ENCODE measurements at places on chromosomes 12 and 14.

DNA sequence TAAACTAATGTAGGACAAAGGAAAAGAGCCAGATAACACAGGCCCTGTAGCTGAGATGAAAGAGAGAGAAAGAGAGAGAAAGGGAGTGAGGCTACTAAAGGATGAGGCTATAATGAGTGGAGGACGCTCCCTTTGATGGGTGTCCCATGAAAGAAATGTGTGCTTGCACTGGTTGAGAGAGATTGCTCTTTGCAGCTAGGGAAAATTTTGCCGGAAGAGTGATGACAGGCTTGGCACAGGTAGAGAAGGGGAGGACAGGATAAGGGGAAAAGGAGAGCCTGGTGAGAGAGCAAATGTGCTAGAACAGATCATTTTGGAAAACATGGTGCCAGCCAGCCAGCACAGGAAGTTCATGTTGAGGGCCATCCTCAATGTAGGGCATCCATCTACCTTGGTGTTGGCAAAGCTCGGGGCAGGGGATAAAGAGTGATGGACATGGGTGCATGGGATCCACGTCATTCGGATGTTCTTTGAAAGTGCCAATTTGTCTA, 248.6 kb downstream of the BTG1 start:
- no peak for DNase-seq

- DNase-seq, result no peak
Observed at GRCh38 chr14:52370406-52370935, 56.4 kb downstream of the PTGER2 start.

- no peak for DNase-seq
Observed at GRCh38 chr12:127311720-127312364, 955.1 kb upstream of the TMEM132C start.

DNA sequence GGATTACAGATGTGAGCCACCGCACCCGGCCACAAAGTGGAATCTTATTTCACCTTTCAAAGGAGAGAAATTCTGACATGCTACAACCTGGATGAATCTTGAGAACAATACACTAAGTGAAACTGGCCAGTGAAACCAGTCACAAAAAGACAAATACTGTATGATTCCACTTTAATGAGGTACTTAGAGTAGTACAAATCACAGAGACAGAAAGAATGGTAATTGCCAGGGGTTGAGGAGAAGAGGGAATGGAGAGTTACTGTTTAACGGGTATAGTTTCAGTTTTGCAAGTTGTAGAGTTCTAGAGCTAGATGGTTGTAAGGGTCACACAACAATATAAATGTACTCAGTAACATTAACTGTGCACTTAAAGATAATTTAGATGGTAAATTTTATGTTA, 33.4 kb downstream of the ADIPOR2 start:
- no peak for DNase-seq

DNA sequence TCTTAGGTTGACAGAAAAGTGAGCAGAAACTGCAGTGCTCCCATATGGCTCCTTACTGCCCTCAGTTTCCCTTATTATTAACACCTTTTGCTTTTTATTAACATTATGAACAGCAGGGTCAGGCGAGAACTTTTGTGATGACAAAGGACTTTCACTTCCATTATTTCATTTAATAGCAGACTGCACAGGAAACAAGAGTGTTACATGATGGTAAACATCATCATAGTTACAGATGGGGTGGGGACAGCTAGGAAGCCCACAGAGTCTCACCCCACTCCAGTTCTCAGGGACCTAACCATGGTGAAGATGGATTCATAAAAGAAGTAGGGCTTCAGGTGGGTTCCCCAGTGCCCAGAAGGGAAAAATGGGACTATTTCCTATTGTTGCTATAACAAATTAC, 110.1 kb upstream of the PELI2 start:
- no peak for DNase-seq

- no peak for DNase-seq
Observed at GRCh38 chr14:52266782-52267181, 716 bp upstream of the PTGDR start.

DNA sequence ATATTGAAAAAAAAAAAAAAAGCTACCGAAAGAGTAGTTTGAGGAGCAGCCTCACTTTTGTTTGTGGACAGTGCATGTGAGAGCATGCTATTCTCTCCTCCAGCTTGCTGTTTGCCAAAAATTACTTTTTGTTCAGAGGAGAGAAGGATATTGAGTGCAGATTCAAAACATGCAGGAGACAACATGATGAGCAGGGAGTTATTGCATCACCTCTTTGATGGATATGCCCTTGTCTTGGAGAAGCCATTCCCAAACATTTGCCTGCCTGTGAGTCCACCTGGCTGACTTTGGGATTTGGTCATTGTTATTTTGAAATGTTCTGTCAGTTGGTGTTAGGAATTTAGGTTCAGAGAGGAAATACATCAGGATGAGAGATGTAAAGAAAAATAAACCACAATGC, 2.4 kb downstream of the C12orf75 start:
- DNase-seq, result no peak

- no peak for DNase-seq
Observed at GRCh38 chr12:92193063-92193462, 47.4 kb upstream of the BTG1 start.

DNA sequence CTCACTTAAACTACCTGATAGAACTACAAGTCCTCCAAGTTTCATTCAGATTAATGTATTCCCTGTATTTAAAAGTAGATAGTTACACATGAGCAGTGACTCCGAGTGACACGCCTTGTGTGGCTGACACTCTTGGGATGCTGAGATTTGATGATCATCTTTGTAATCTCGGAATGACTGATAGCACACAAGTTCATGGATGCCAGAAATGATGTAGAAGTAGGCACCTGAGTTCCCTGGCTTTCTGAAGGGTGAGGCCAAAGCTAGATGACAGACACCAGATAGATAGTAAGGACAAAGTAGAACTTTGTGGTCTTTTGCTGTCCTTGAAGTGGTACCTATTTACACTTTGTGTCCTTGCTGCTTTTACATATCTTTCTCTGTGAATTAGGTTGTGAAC, 491.2 kb downstream of the PCNX1 start:
- no peak for DNase-seq

- DNase-seq, result no peak
Observed at GRCh38 chr12:126518596-126519200, 1453.5 kb downstream of the AACS start.

DNA sequence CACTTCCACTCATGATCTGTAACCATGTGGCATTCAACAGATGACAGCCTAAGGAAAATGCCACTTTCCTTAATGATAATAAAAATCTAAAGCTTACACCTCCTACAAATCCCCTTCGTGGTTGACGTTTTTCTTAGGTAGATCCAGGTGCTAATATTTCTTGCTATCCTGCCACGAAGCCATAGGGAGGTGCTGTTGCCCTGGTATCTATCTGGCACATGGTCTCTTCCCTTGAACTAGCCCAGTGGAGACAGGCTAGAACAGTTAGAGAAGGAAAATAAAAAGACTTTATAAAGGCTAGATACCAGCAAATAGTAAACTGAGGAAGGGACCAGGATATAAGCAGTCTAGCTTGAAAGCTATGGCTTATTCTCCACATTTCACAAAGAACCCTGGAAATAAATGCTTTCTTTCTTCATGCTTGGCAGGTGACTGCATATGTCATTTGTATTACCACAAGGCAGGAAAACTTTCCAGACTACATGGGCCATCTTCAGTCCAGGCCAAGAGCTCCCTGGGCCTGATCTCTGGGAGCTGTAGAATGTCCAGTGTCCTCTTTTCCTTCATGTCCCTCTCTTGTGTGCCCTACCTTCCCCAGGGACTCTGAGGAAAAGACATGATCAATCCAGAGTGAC, 15.3 kb downstream of the SPIC start:
- no peak for DNase-seq

GRCh38 chr12:93707836-93708235, 30.7 kb downstream of the CRADD start:
- no peak for DNase-seq

DNA sequence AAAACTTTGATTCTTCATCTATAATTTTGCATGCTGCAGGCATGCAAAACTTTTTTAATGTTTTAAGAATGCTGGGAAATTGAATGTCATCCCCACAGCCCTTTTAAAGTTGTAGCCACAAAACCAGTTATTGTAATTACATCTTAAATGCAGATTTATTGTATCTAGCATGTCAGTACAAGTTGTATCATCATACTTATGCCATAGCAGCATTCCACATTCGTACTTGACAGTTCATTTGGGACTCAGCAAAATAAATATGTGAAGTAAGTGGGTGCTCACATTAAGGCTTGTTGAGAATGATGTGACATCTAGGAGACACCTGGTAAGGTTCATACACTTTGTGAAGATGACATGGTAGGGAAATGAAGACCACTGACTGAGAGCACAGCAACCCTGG, 44.0 kb upstream of the GZMB start:
- no peak for DNase-seq

DNA sequence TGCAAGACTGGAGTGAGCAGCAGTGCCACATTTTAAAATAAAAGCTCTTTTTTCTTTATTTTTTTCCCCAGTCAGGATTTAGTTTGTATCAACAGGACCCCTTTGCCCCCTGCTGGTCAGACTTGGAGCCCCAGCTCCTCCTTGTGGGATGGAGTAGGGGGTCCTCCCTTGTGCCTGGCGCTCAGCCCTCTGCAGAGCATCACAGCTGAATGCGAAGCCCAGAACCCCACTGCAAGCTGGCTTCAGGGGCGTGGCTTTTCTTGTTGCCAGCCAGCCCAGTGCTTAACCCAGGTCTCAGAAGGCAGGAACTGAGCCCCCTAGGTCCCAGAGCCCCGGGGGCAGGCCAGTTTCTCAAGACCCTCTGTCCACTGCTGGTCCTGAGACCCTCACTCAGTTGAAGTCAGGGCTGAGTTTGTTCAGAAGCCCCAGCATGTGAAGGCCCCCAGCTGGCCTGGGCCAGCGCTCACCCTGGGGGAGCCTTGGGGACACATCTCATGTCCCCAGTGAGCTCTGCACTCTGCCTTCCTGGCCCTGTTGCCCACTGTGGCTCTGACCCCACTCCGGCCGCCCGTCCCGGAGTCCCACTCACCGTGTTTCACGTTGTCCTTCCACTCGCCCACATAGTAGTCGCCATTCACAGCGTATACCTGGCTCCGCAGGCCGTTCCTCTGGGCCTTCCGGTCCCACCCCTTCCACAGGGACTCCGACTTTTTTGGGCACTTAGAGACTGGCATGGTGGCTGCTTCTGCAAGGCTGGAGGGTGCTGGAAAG, 519 bp downstream of the MORN3 start:
- DNase-seq, result no peak

DNA sequence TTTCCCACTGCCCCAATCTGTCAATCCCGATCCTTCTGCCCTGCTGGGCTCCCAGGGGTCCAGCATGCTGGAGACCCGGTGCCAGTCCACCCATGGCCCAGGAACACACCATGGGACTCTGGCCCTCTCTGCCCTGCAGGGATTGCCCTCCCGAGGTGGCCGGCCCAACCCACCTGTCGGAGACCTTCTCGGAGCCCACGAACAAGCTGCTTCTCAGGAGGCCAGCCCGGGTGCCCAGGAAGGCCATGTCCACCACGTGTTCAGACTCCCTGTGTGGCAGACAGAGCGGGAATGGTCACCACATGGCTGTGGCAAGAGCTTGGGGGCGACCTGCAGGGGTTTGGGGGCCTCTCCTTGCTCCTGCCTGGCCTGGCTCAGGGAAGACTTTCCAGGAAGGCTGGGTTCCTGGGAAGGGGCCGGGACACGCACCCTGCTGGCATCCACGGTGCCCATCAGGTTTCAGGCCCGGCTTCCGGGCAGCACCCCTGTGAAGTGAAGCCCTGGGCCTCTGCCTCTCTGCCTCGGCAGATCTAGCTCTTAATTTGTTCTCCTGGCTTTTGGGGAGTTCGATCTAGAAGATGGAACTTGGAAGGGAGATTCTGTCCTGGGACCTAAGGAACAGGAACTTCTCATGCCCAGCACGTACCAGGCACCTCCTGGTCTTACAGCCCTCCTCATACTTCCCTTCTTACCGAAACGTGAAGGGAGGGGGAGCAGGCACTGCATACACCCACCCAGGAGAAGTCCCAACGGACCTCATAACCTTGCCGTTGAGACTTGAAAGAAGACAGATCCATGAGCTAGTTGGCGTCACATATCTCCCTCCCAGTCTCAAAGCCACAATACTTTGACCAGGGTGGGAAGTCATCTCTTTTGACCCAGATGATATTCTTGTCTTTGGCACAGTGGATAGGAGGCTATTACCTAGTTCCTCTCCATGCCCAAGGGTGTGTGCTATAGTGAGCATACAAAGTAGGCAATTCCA, 26.3 kb downstream of the LRTM2 start:
- no peak for DNase-seq

GRCh38 chr12:10557329-10557728, 51.6 kb downstream of the EIF2S3B start:
- no peak for DNase-seq

DNA sequence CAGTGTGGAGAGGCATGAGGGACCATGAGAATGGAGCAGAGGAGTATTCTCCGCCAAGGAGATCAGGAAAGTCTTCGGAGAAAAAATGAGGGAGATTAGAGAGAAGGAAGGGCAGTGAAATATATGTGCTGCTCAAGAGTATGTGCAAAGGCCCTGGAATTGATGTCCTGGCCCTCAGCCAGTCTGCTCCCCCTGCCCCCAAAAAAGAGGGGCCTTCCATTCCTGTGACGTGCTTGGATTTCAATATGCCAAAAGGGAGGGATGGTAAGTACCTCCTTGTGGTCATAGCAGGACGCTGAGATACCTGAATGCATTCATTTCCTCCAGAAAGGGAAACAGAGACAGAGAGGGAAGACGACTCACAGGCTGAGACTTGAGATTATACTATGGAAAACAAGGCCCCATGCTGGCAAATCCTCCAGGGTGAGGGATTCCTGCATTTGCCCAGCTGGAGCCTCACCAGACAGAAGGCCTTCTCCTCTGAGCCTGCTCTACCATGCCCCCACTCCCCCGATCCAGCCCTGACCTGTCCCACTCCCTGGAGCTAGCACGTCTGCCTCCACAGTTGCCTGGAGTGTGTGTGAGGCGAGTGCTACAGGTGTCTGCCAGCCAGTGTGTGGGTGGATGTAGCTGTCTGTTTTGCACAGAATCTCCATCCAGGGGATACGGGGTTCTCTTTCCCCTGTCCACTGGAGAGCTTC, 3.9 kb upstream of the RARG start:
- no peak for DNase-seq

GRCh38 chr12:123306200-123306599, 34.5 kb upstream of the CDK2AP1 start:
- DNase-seq, result no peak

Data from right atrium auricular region (tissue), 2 donors.